Peyer's patch (tissue), 4 donors: ENCODE measurements at places on chromosomes 11 and 22. TPM values are rescaled to one million over a fixed set of nuclear protein-coding genes. Genes with fewer than 3 reads are reported as not detected.

DNA sequence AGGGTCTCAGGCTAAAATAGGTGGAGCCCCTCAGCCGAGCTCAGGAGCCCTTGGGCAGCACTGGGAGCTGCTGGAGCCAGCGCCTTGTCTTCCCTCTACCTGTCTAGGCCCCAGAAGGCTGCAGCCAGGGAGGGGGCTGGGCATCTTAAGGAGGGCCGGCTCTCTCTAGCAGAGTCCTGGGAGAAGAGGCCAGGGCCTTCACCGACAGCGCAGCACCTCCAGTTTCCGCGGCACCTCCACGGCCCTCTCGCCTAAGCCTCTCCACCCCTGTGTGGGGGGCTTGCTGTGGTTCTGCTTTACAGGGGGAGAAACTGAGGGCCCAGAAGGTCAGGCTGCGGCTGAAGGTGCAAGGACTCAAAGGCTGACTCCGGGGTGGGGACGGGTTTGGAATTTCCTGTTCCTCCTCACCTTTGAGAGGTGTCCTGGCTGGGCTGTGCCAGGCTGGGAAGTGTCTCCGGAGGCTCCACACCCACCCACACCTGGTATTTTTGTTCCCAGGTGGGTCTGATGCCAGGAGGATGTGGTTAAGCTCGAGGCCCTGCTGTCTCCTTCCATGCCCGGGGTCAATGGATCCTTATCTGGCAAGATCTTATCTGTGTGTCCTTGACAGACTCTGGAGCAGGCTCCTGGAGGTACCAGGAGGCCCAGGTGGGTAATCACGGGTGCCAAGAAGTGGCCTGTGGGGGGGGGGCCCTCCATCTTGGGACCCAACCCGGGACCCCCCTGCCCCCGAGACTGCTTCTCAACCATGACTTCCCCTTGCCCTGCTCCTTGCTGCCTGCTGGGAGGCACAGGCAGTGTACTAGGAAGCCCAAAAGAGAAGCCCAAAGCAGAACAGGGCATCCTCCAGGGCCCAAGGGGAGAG is 95.3 kb upstream of the FGF3 start:
- peak; percentile 61 for DNase-seq

GRCh38 chr11:44623341-44623730 is 57.9 kb downstream of the CD82 start:
- peak; percentile 15 for DNase-seq

GRCh38 chr22:31614781-31615490 is 47.1 kb downstream of the PISD start:
- DNase-seq = no peak

DNA sequence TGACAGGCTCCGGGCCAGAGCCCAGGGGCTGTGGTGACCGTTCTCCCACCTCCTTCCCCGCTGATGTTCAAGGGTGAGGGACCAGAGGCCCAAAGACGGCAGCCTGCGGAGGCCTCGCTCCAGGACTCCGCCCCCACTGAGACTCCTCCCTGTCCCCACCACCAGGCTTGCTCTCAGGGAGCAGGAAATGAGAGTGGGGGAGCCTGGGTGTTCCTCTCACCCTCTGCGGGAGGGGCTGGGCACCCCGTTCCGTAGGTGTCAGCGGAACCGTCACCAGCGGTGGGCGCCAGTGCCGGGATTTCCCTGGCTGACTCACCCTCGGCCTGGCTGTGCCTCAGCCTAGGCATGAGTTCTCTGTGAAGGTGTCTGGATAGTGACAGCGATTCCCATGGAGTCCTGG is 15.7 kb downstream of the DAGLA start:
- DNase-seq = peak; percentile 85

GRCh38 chr11:31856248-31856647 is 45.1 kb upstream of the PAX6 start:
- no peak for DNase-seq

DNA sequence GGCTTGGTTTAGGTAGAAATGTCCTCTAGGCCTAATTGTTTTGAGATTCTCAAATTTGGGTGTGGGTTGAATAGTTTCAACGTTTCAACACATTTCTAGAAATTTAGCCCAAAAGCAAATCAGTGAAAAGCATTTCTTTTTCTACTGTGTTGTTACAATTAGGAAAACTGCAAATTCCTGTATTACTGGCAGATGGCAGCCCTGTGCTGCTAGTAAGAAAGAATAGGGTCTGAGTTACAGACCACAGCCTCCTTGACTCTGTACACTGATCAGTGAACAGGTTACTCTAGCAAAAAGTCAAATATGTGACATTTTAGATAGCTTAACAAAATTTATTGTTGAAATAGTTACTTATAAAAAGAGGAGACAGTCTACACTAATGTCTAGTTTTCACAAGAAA is 703.0 kb downstream of the JRKL start:
- DNase-seq = no peak

DNA sequence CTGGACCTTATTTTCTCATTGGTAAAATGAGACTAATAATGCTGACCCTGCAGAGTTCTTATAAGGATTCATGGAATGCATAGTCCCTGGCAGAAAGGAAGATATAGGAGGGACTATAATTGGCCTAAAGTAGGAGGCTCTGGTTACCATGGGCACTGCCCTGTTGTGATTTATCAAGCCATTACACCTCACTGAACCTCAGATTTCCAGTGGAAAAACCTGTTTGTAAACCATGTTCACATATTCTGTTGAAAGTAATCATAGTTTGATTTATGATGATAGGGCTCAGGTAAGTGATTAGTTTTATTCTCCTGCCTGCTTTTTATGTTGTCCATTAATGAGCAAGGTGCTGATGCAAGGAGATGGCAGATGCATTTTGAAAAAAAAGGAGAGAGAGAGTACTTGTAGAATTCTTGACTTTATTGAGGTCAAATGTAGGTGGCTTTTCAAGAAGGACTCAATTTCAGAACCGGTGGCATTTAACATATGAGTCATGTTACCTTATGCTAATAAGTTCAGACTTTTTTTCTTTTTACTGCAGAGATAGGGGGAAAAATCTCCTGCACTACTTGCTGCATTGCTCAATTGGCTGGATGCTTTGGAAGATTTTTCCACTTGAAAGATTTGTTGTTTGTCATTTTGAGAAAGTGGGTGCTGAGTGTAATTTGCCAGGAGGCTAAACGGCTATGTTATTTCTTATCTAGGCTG is 14.6 kb downstream of the NF2 start:
- no peak for DNase-seq

GRCh38 chr11:74139151-74139918 is 31.5 kb downstream of the C2CD3 start:
- no peak for DNase-seq

CSNK2A3 gene
- not detected for total RNA-seq

SCUBE2 gene
- 3.1 TPM for total RNA-seq

SCGB1D2 gene
- not detected for total RNA-seq

TTC12 gene
- total RNA-seq = 13.1 TPM
